ENCODE measurements at places on chromosomes 7 and 10.

- DNase-seq, result no peak
Observed at GRCh38 chr10:34988397-34989067, 101.6 kb downstream of the CUL2 start.

DNA sequence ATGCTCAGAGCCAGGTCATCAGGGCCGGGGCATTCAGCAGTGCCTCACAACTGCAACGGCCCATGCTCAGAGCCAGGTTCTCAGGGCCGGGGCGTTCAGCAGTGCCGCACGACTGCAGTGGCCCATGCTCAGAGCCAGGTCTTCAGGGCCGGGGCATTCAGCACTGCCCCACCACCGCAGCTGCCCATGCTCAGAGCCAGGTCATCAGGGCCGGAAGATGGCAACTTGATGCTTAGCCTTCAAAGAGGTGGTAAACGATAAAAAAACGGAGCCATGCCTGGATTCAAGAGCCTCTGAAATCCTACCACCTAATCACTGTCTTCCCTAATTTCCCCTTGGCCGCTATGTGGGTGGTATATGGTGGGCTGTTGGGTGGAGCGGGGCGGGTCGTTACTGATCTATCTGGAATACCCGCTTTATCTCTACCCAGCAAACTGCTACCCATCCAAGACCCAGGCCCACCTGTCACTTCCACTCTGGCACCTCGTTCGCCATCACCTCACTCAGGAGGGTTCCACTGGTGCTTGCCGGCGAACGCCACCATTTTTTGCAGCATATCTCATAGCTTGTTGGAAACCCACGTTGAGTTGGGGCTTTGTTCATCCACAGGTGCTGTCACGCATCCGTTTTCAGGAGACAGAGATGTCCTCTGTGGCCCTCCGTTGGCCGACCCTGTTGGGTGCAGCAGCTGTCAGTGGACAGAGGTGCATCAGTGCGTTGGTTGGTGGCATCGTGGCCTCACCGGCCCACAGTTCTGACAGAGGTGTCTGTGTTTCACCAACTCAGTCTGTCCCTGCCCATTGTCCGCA is 221.1 kb downstream of the EBF3 start:
- peak; percentile 3 for DNase-seq

DNA sequence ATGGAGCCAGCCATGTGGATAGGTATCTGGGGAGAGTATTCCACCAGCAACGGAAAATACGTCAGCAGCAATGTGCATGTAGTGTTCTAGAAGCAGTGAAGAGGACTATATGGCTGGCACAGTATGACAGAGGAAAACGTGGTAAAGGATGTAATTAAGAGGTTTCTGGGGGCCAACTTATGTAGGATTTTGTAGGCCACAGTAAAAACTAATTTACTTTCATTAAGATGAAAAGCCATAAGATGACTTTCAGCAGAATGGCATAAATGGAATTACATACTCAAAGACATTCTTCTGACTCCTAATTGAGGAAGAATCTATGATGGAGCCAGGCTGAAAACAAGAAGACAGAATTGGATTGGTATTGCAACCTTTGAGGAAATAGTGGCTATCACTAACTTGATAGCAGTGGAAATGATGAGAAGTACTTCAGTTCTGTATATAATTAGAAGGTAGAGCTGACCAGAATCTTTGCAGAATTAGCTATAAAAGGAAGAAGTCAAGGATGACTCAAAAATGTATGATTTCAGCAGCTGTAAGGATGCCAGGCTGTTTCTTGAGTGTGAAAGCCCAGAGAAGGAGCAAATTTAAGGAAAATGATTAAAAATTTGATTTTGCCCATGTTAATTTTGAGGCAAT is 156.7 kb downstream of the MBL2 start:
- DNase-seq, result no peak

- no peak for DNase-seq
Observed at GRCh38 chr7:13117103-13117502, 429.7 kb downstream of the ARL4A start.

DNA sequence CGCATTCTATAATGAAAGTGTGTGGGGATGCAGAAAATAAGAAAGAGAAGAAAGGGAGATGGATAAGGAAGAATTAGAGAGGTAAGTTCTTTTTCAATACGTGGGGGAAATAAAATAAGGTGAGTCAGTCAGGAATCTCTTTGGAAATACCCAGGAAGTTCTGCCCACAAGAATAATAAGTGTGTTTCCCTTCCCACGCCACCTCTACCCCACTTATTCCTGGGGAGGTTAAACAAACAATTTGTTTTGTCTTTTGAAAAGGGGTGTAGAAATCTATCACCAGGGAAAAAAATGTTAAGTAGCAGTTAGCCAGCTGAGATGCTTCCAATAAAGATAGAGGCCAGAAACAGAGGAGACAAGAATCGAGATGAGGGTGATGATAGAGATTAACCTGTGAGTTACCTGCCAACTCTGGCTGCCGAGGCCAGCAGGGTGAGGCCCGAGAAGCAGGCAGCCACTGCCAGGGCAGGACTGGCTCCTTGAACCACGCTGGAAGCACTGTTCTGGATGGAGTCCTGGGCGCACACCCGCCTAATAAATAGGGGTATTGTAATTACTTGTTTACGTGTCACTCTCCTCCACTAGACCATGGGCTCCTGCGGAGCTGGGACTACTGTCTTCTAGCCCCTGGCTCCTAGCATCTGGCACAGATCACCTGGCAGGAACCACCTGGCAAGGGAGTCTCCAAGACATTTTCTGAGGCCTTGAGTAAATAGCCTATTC is 191.3 kb downstream of the FGFR2 start:
- peak; percentile 20 for DNase-seq

GRCh38 chr7:153657182-153657800 is 394.9 kb upstream of the DPP6 start:
- DNase-seq, result no peak

- no peak for DNase-seq
Observed at GRCh38 chr10:18421726-18422293, 229.6 kb downstream of the NSUN6 start.

DNA sequence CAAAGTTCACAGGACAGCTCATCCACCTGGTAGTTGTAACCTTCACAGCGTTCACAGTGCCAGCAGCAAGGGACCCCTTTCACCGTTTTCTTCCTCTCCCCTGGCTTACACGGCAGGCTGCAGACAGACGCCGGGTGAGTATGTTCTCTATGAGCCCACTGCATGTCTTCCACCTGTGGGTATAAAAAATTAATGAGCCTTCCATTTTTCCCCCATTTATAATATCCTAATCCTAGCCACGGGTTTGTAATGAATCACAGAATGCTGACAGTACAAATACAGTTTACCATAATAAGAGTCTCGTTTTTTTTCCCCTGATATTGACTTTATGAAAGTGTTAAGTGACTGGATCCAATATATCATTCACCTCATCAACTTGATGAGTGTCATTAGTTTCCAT is 719.0 kb downstream of the GRM8 start:
- no peak for DNase-seq

- no peak for DNase-seq
Observed at GRCh38 chr10:44827431-44828006, 83.6 kb upstream of the TMEM72 start.

- peak; percentile 39 for DNase-seq
Observed at GRCh38 chr7:51045319-51046102, 262.8 kb upstream of the GRB10 start.

DNA sequence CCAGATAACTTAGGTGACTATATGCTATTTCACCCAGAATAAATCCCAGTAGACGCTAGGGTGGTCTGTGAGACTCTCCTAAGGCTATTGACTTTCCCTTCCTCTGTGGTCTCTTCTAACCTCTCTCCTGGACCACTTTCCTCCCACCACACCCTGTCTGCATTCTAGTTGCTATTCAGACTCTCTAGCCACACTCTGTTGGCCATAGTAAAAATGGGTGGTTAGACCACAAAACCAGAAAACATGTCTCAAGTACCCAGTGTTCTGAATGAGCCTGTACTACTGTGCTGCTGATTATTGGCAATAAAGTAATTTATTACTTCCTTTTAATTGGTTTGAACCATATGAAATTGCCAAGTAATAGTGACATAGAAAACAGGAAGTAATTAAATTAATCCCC is 240.8 kb downstream of the KIF20B start:
- DNase-seq, result no peak

DNA sequence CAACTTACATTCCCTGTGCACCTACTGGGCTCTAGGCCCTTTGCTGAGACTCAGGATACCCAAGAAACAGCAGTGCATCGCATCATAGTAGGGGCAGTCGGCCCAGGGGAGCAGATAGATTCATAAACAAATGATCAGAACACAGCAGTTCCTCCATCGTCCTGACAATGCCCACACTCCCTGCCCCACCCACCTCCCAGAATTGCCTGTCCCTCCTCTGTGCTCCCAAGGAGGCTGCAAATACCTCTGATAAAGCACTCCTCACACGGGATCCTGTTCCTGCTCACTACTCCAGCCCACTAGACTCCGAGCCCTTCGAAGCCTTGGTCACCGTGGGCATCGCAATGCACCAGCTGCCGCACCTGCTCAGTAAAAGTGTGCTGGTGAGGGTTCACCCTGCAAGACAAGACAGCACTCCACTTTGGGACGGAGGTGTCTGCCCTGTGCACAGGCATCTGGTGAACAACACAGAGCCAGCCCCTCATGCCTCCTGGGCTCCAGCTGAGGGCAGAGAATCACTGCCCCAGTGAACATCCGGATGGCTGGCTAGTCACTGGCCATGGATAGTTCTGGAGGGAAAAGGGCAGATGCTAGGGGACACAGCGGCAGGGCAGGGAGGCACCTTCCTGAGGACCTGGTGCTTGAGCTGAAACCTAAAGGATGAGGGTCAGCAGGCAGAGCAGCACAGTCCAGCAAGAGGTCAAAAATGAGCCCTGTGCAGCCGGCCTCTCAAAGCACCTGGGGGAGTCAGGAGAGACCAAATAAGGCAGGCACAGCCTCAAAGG is 60.7 kb downstream of the TNS3 start:
- DNase-seq, result no peak

DNA sequence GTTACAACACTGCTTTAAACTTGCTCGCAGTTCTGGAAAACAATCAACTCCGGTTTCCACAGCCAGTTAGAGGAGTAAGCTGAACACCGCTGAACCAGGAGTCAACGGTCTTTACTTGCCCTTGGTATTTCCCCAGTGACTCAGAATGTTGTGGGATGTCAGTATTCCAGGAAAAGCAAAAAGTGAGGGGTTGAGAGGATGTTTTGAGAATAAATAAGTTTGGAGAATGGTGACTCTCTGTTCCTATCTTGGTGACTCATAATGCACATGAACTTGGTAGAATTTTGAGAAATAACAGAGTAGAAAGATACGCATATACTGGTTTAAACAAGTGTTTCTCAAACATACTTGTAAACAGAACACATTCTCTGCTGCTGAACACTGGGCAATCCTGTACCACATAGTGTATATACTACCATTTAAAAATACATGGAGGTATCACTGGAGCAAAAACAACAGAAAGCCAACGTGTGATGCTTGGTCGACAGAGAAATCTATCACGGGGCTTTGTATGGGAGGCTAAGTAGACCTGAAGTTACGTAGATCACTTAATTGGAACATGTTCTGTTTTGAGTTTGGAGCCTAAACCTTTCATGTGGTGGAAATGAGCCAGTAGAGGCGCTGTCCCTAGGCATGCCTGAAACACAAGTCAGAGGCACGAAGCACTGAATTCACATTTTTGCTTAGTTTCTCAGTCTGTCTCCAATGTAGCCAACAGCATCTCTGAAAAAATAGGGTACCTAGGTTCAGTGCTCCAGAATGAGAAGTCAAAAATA is 534.3 kb downstream of the PARD3 start:
- DNase-seq, result no peak

GRCh38 chr7:131480384-131481315 is 75.8 kb downstream of the PODXL start:
- DNase-seq, result no peak

DNA sequence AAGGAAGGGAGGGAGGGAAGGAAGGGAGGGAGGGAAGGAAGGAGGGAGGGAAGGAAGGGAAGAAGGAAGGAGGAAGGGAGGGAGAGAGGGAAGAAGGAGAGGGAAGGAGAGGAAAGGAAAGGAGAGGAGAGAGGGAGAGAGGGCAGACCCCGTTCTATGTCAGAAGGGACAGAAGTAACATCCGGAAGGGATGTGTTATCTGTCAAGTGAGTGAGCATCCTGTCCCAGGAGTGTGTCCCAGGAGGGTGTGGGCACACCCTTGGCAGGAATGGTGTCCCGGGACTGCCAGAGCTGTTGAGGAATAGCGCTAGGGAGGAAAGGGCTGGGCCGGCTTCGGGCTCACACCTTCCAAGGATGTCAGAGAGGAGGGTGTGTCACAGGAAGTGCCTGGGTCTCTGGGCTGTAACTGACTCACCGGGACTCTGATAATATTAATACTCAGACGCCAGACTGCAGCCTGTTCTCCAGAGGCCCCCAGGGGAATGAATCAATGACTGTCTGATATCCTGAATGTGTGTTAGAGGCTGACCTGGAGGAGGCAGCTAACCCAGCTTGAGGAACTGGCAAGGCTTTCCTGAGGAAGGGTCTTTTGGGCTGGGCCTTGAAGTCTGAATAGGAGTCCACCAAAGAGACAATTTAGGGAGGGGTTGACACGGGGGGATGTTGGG is 125.6 kb upstream of the TNRC18 start:
- peak; percentile 31 for DNase-seq

DNA sequence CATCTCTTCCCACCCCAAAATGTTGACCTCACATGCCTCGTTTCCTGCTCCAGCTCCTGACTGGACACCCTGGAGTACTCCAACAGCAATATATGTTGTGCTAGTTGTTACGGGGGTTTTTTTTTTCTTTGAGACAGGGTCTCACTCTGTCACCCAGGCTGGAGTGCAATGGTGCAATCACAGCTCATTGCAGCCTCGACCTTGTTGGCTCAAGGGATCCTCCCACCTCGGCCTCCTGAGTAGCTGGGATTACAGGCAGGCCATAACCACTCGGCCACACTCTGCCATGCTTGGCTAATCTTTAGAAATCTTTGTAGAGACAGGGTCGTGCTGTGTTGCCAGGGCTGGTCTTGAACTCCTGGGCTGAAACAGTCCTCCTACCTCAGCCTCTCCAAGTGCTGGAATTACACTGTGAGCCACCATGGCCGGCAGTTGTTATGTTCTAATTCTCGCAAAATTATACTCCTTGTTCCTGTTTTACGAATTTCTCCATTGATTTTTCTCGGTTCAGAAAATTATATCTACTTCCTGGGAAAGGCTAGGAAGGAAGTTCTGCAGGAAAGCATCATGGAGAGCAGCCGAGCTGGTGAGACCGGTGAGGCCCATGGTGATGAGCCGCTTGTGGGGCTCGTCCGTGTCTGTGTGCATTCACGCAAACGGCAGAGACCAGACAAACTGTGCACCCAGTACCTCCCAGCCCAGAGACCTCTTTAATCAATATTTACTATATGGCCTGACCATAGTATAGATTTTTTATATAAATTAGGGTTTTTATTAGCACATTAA is 52.4 kb upstream of the DNAJB6 start:
- DNase-seq, result no peak

DNA sequence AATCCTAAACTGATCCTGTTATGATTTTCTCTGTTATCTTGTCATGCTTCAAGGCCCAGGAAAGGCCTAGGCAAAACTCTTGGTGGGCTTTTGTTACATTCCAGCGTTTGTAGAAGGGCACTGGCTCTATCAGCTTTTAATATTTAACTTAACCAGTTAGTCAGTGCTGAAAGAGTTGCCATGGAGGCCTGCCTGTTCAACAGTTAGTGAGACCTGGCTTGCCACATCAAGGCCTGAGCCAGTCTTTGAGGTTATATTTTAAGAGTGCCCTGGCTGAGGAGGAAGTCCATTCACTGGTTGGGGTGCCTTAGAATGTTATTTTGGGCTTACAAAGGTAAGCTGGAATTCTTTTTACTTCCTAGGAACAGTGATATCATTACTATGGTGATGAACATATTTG is 144.1 kb upstream of the NRG3 start:
- no peak for DNase-seq

GRCh38 chr10:107141524-107142061 is 22.9 kb downstream of the SORCS1 start:
- no peak for DNase-seq

Data from body of pancreas (tissue), 4 donors.